ENCODE measurements at places on chromosomes 13 and 19. TPM values are rescaled to one million over a fixed set of nuclear protein-coding genes. Genes with fewer than 3 reads are reported as not detected.
A peak's percentile ranks its signal among the peaks of the same experiment; 100 is the strongest.

- DNase-seq, result peak; percentile 19
Measured at GRCh38 chr13:47546391-47547225, 454.5 kb downstream of the SUCLA2 start.

DNA sequence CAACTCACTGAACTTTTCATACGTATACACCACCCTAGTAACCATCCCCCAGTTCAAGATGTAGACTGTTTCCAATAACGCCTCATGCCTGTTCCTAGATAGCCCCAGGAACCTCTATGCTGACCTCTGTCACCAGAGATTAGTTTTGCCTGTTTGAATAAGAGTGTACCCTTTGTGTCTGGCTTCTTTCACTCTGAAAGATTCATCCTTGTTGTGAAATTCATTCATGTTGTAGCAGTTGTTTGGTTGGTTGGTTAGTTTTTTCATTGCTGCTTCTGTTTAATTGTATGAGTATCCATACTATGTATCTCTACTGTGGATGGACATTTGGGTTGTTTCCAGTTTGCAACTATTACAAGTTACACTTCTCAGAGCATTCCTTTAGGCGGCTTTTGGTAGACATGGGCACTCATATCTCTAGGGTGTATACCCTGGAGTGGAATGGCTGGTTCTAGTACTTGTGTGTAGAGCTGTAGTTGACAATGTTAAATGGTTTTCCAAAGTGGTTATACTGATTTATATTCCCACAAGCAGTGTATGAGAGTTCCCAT is 1.6 kb downstream of the RNASEH2B start:
- DNase-seq, result no peak

DNA sequence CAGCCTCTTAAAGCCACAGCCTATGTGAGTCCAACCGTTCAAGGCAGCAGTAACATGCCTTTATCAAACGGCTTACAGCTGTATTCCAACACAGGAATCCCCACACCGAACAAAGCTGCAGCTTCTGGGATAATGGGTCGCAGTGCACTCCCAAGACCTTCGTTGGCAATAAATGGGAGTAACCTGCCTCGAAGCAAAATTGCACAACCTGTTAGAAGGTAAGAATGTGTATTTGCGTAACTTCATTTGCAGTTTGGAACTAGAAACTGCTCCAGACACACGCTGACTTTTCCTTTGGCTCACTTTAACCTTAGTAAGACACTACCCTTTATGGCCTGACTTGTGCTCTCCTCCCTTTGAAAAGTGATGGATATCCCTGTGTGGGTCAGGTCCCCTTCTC is 63.4 kb downstream of the SLAIN1 start:
- no peak for DNase-seq

DNA sequence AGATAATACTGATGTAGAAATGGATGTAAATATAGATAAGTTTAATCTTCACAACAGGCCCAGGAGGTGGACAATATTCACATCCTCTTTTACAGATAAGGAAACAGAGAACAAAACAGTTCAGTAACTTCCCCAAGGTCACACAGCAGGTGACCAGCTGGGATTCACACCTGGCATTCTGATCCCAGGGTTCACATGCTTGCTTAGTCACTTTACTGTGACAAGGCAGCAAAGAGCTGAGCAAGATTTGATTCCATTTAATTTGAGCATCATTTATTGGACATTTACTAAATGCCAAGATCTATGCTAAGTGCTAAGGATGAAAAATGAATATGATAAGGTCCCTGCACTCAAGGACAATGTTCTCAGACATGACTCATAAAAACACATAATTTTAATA is 94.1 kb upstream of the STARD13 start:
- DNase-seq, result no peak

GRCh38 chr19:38079926-38080380 is 144.1 kb downstream of the DPF1 start:
- DNase-seq, result no peak

DNA sequence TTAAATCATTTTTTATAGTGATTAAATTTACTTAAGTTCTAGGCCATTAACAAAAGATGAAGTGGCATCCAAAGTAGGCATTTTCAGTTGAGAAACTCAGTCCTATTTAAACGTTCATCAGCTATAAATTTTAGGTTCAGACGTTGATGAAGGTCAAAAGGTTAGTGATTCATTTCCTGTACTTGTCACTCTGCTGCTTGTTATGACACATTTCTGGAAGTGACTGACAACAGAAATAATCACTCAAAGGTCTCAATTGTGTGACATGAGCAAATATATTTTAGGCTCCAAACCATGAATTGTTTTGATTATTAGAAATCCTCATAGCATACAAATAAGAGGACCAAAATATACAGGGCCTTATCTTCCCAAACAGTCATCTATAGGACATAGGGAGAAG is 10.3 kb upstream of the EDNRB start:
- DNase-seq, result no peak

- DNase-seq, result no peak
Measured at GRCh38 chr13:111915104-111915551, 151.8 kb upstream of the SOX1 start.

SLC10A2 gene
- polyA plus RNA-seq, result not detected

PPM1N gene
- polyA plus RNA-seq, result 0.52 TPM

Data from muscle of arm (tissue), 14 donors.